ENCODE measurements at places on chromosomes 11 and 22. TPM values are rescaled to one million over a fixed set of nuclear protein-coding genes. Genes with fewer than 3 reads are reported as not detected.

The CCDC87 gene
- 0.14 TPM for total RNA-seq

The OVOL1 gene
- total RNA-seq: 1.2 TPM

The EHF gene
- total RNA-seq: not detected

The RAB30 gene
- total RNA-seq: 9.8 TPM

The PELI3 gene
- total RNA-seq: 10.5 TPM

The BATF2 gene
- not detected for total RNA-seq

The OR56A1 gene
- not detected for total RNA-seq

The CECR2 gene
- 0.11 TPM for total RNA-seq

The MN1 gene
- 0.16 TPM for total RNA-seq

The HBD gene
- total RNA-seq: not detected

The RFPL2 gene
- total RNA-seq: not detected

The P2RY6 gene
- not detected for total RNA-seq

The NRGN gene
- total RNA-seq: 5.7 TPM

The MRGPRE gene
- total RNA-seq: not detected

The OR52I2 gene
- total RNA-seq: not detected

The APOL4 gene
- total RNA-seq: 0.18 TPM

The RAB39A gene
- not detected for total RNA-seq

The SCARF2 gene
- total RNA-seq: 0.20 TPM

The SPON1 gene
- 0.96 TPM for total RNA-seq

The RIMBP3C gene
- total RNA-seq: not detected

The UBQLN3 gene
- total RNA-seq: not detected

The TBX1 gene
- not detected for total RNA-seq

The PRG2 gene
- total RNA-seq: 2.3 TPM

The FAT3 gene
- not detected for total RNA-seq

The INS gene
- not detected for total RNA-seq

The IL18 gene
- total RNA-seq: not detected

The PRG3 gene
- not detected for total RNA-seq

The PRSS23 gene
- total RNA-seq: 1.4 TPM

The GAS2 gene
- 2.6 TPM for total RNA-seq

The P2RX6 gene
- total RNA-seq: 0.22 TPM

The OR5B12 gene
- not detected for total RNA-seq

The PGA5 gene
- not detected for total RNA-seq

The MUC5AC gene
- total RNA-seq: not detected

The ZP1 gene
- total RNA-seq: not detected

The KRTAP5-2 gene
- not detected for total RNA-seq

The MYRF gene
- 1.6 TPM for total RNA-seq

The GRM5 gene
- not detected for total RNA-seq

The SLC7A4 gene
- not detected for total RNA-seq

The ZDHHC13 gene
- 17.2 TPM for total RNA-seq

The SOX10 gene
- total RNA-seq: not detected

The SYT7 gene
- not detected for total RNA-seq

The PAMR1 gene
- not detected for total RNA-seq

The ROBO4 gene
- total RNA-seq: not detected

The MS4A15 gene
- not detected for total RNA-seq

The UCP2 gene
- total RNA-seq: 252 TPM

The SLC5A1 gene
- not detected for total RNA-seq

All from activated CD8-positive, alpha-beta T cell treated with anti-CD3 and anti-CD28 coated beads for 36 hours (primary cell).